ENCODE measurements at places on chromosomes 6 and 20. TPM values are rescaled to one million over a fixed set of nuclear protein-coding genes. Genes with fewer than 3 reads are reported as not detected.

The SNAI1 gene
- total RNA-seq: 0.52 TPM

The SEL1L2 gene
- not detected for total RNA-seq

The ZC3H12D gene
- total RNA-seq: 9.7 TPM

The FNDC1 gene
- not detected for total RNA-seq

The RAD21L1 gene
- not detected for total RNA-seq

The ZNF76 gene
- total RNA-seq: 39.2 TPM

The MROH8 gene
- total RNA-seq: 1.6 TPM

The MRAP2 gene
- total RNA-seq: not detected

The SS18L1 gene
- 20.0 TPM for total RNA-seq

The EYA4 gene
- total RNA-seq: not detected

The TRAPPC3L gene
- not detected for total RNA-seq
